Activated T-helper 17 cell treated with anti-CD3 and anti-CD28 coated beads, Interleukin-2, amount 50 U/mL, for 72 hours (primary cell): ENCODE measurements at places on chromosomes 1 and 21. TPM values are rescaled to one million over a fixed set of nuclear protein-coding genes. Genes with fewer than 3 reads are reported as not detected.

The CRP gene
- not detected for total RNA-seq

The ISG15 gene
- 13.5 TPM for total RNA-seq

- no peak for ATAC-seq
Measured at GRCh38 chr1:198837278-198838021, 198.6 kb downstream of the PTPRC start.

DNA sequence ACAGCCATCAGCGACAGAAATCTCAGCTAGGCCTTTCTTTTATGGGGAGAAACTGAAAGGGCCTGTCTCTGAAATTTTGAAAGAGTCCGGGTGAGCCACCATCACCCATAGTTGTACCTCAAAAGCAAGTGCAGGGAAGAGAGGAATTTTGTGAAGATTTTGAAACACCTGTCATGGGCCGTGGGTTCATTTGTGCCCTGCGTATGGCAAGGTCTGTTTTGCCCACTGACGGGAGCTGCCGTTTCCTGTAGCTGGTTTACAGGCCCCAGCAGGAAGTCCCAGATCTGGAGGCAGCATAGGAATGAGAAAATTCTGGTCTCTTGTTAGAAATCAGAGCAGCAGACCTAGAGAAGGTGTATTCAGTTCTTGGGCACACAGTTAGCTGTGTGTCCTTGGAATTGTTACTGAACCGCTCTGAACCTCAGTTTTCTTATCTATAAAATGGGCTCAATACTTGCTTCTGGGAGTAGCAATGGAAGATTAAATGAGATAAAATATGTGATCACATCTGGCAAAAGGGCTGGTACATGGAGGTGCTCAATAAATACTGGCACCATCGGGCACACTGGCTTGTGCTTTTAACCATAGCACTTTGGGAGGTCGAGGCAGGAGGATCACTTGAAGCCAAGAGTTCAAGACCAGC lies 52.5 kb downstream of the MAN1C1 start:
- peak; percentile 32 for ATAC-seq

The DNAI4 gene
- 1.4 TPM for total RNA-seq
